Activated T-cell treated with anti-CD3 and anti-CD28 coated beads, Interleukin-2, amount 50 U/mL, for 72 hours (primary cell): ENCODE measurements at places on chromosomes 16 and 17. TPM values are rescaled to one million over a fixed set of nuclear protein-coding genes. Genes with fewer than 3 reads are reported as not detected.

The CDK5R1 gene
- total RNA-seq, result 24.6 TPM

The TSPAN10 gene
- 0.63 TPM for total RNA-seq

The PRKCB gene
- total RNA-seq, result 77.0 TPM

The CEP95 gene
- 70.9 TPM for total RNA-seq

The GP1BA gene
- not detected for total RNA-seq

The SHISA6 gene
- not detected for total RNA-seq

The SMG6 gene
- 47.3 TPM for total RNA-seq

The TP53TG3F gene
- total RNA-seq, result not detected

The ANKS4B gene
- total RNA-seq, result not detected

- DNase-seq, result no peak
Measured at GRCh38 chr16:77739559-77739892, 17.2 kb downstream of the NUDT7 start.

GRCh38 chr17:21019976-21020586 lies 22.7 kb downstream of the USP22 start:
- peak; percentile 26 for DNase-seq

DNA sequence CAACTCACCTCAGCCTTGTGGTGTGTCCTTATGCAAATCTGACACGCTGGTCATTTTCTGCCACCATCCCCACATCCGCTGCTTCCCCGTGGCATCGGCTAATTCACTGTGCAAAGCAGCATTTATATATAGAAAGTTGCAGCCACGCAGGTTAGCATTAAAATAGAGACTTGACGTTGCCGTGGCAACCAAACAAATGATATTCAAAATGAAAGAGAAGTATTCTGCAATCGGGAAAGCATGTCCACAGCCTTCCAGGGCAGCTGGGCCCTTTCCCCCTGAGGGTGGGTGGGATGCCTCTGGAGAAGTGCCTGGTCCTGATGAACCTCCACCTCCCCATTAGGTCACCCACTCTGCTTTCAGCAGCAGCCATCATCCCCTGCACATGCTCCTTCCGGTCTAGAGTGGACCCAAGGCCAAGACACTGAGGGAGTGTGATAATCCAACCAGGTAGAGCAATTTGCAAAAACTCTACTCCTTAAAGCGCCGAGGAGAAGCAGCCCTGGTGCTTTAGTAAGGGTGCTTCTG lies 138.7 kb downstream of the GAS7 start:
- no peak for DNase-seq

DNA sequence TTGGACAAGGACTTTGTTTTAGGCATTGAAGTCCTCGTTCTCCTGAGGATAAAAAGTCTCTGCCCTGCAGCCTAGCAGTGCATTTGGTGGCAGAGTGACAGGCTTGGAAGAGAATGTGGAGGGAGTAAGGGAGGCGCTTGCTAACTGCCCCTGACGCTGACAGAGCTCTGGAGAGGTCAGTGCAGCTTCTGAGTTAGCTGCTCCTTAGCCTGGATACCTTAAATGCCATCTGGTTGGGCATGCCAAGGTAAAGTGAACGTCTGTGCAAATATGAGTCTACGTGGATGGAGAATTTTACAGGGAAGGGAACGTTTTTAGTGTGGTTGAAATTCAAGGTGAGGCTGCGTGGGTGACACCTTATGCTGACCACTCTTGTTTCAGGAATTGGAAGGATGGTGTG lies 44.4 kb downstream of the SEC14L1 start:
- no peak for DNase-seq

- no peak for DNase-seq
Measured at GRCh38 chr16:50038756-50039529, 13.9 kb downstream of the CNEP1R1 start.

DNA sequence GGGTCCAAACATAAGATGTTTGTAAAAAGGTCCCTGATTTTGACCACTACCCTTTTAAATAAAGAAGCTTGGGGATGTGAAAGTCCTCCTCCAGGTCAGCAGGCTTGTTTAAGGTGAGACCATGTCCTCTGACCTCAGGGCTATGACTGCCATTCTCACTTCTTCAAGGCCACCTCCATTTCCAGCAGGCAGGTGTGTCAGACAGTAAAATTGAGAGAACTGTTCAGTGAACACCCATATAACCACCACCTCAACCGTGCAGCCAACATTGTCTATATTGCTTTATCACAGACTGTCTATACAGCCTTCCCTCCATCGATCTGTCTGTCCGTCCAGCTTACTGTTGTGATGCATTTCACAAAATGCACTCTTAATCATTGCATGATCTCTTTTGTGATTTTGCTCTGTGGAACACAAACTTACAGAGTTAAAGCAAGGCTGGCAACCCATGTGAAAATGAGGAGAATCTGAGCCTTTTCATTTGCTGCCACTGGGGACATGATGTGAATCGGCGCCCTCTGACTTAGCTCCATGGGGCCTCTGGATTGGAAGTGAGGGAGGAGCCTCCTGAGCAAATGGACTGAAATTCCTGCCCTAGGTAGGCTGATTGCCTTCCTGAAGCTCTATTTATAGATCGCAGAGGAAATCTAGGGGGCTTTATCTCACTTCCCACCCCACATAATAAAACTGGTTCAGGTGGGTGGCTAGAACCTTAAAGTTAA lies 53.8 kb downstream of the ZNRF1 start:
- no peak for DNase-seq

DNA sequence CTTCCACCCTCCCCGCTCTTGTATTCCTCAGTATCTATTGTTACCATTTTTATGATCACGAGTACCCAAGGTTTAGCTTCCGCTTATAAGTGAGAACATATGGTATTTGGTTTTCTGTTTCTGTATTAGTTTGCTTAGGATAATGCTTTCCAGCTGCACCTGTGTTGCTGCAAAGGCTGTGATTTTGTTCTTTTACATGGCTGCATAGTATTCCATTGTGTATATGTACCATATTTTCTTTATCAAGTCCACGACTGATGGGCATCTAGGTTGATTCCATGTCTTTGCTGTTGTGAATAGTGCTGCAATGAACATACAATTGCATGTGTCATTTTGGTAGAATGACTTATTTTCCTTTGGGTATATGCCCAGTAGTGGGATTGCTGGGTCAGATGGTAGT lies 79.7 kb upstream of the EFCAB3 start:
- DNase-seq, result no peak

GRCh38 chr16:31187808-31188189 lies 7.9 kb downstream of the FUS start:
- no peak for DNase-seq

DNA sequence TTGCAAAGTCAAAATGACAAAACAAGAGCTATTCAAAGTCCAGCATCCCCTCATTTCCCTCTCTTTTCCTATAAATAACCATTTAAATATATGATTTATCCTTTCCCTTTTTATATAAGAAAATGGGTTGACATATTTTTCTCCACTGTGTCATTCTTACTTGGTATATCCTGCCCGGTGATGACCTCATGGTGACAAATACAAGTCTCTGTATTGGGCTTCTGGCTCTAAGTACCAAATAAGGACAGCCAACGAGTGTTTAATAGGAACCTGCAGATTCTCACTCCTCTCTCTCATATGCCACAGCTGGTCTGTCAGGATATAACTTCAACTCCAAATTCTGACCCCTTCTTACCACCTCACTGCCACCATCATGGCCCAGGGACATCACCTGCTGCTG lies 25.5 kb upstream of the CBLN1 start:
- no peak for DNase-seq

GRCh38 chr17:52297230-52298010 lies 138.9 kb upstream of the CA10 start:
- no peak for DNase-seq

DNA sequence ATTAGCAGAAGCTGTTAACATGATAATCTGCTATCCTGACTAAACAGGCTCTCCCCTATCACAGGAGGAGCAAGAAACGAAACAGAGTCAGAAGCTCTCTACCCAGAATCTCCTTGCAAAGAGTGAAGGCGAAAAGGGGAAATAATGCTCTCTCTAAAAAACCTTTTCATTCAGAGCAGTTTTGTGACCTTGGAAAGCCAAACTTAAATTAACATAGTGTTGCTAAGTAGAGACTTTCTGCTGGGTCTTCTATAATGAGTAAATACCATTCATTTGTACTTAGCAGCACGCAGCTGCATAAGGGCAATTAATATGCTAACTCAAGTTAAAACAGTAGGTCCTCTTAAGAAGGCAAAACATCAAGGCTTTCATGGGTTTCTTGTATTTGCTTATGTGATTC lies 101.7 kb upstream of the GPR139 start:
- DNase-seq, result no peak

DNA sequence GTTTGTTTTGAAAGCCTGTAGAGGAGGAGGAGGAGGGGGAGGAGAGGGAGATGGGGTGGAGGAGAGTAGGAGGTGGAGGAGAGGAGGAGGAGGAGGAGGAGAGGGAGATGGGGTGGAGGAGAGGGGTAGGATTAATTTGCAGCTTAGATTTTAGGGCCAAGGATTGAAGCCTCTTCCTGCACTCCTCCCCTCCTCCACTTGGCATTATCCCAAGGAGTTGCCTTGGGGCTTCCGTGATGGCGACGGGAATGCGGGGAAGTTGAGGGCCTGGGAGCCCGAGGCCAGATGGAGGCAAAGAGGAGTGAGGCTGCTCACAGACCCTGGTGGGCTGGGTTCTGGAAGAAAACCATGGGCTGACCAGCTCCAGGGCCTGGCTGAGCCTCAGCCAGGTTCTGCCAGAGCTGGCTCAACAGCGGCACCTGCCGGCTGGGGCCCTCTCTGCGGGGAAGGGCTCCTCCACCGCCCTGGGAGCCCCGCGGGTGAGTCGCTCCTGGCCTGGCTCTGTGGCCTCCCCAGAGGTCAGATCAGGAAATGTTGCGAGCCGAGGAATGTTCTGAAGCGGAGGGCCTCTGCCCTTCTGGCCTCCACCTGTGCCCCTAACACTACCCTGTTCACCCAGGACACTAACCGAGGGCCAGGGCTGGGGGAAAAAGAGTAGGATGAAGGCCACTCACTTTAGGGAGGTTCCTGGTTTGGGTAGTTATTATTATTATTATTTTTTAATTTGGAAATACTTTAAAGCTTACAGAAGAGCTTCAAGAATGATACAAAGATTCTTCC lies 23.9 kb upstream of the FMNL1 start:
- peak; percentile 93 for DNase-seq

GRCh38 chr17:77757561-77757898 lies 201.0 kb upstream of the TNRC6C start:
- DNase-seq, result no peak

GRCh38 chr17:12256380-12256995 lies 235.8 kb downstream of the MAP2K4 start:
- DNase-seq, result peak; percentile 4

DNA sequence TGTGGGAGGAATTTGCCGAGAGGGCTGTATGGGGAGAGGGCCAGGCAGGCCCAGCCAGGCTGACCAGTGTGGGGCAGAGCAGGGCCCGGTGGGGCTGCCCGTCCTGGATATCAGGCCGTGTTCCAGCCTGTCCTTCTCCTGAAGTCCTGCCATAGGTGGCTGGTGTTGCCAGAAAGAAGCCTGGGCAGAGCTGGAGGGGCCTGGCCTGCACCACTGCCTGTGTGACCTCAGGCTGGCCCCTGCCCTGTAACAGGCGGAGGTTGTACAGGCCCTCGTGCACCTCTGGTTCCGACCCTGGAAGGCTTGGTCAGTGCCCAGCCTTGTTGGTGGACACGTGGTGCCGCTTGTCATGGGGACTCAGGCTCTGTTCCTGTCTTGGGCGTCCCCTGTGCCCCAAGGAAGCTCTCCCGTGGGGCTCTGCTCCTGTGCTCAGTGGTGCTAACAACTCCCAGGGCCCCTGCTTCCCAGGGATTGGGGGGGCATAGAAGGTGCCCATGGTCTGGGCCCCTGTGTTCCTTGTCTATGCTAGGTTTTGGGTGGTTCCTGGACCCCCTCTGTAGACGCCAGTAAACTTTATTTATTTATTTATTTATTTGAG lies 33.3 kb downstream of the ADCY7 start:
- DNase-seq, result no peak

GRCh38 chr17:50539762-50540559 lies 7.0 kb upstream of the SPATA20 start:
- DNase-seq, result no peak

DNA sequence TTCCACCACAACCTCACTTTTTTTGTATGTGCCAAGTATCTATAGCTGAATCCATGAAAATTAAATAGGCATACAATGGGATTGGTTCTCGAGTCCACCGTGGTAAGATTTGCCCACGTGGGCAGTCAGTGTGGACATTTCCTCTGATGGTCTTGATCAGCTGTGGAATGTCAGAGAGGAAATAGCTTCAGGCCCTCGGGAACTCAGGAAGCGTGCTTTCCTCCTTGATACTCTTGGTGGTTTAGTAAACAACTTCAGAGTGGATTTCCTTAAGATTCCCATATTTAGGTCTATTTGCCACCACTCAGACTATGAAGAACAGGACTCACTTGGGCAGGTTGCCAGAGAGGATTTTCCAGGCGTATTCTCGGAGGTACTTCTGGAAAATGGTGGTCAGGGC lies 152.5 kb downstream of the VPS53 start:
- no peak for DNase-seq

DNA sequence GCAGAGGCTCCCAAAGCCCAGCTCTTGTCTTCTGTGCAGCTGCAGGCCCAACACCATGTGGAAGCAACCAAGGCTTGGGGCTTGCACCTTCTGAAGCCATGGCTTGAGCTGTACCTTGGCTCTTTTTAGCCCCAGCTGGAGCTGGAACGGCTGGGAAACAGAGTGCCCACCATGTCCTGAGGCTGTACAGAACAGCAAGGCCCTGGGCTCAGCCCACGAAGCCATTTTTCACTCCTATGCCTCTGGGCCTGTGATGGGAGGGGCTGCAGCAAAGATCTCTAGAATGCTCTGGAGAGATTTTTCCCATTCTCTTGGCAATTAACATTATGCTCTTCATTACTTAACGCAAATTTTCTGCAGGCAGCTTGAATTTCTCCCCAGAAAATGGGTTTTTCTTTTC lies 68.1 kb downstream of the CDRT15 start:
- no peak for DNase-seq

GRCh38 chr17:81644496-81644895 lies 7.5 kb downstream of the TSPAN10 start:
- no peak for DNase-seq

DNA sequence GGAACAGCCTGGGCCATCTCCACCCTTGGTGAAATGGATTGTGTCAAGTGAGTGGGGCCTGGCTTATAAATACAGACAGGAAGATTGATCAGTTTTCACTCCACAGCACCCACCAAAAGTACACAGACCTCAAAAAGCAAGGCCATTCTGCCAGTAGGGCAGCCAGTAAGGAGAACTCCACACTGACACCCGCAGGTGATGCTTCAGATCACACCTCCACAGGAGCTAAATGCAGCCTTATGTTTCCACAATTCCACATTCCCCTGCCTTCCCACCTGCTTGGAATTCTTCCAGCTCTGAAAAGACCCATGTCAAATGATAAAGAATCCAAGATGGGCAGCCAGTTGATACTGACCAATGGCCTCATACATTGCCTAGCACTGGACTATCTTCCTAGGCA lies 191.1 kb downstream of the ZFHX3 start:
- DNase-seq, result peak; percentile 19

- no peak for DNase-seq
Measured at GRCh38 chr16:47320546-47321310, 140.1 kb downstream of the ITFG1 start.
